ENCODE measurements at places on chromosomes 1 and 21.

- no peak for DNase-seq
These were observed 1.9 kb upstream of the BRINP3 start for GRCh38 chr1:190479516-190479915.

DNA sequence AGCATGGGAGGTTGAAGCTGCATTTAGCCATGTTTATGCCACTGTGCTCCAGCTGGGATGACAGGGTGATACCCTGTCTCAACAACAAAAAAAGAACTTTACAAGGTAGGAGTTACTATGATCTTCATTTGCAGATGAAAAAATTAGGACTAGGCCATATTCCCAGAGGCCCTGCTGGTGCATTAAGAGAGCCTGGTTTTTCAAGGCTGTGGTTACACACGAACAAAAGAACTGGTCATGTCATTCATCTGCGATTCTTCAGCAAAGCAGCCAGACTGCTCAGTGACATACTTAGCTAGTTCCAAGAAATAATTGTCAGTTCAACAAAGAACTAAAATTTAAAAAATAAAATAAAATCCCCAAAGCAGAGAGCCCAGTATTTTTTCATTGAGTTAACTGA, 66.1 kb upstream of the SLC22A15 start:
- DNase-seq = no peak

DNA sequence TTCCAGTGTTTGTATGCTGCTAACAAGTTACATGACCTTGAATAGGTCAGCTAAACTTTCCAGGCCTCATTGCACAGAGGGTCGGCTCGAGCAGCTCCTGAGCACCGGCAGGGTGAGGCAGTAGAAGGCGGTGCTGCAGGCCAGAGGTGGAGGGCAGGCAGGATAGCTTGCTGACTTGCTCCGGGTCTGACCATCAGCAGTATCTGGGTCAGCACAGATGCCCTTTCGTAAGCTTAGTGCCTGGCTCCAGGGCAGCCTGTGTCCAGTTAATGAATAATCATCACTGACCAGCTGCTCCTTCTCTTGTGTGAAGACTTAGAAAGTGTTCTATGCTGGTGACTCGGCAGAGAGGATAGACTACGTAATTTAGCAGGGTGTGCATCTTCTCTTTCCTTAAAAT, 6.9 kb downstream of the MAPKAPK2 start:
- DNase-seq = no peak

DNA sequence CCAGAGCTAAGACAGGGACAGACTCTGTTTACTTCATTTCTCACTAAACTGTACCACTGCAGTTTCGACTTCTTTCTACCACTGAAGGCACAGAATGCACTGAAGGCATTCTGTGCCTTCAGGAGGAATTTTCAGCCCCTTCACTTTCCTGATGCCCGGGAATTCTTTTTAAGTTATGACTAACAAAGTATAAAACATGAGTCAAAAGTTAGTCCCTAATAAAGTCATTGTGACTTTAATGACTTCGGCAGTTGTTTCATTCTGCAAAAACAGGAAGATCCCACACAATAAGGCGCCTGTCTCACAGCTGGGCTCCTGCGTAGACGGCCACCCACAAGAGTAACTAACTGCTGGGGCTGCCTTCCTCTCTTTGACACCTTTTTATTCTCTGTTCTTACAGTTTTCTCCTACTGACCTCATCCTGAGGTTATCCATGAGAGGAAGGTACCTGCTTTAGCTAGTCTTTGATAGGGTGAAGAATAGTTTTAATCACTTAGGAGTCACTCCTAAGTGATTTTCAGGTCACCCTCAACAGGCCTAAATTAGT, 183.9 kb upstream of the SGIP1 start:
- no peak for DNase-seq

- DNase-seq = no peak
These were observed 337.0 kb upstream of the NCAM2 start for GRCh38 chr21:20661246-20661645.

- no peak for DNase-seq
These were observed 72.1 kb downstream of the SKI start for GRCh38 chr1:2300004-2300771.

Measured in nephron progenitor cell (in vitro differentiated cells).